ENCODE measurements at places on chromosomes 7 and 10.

DNA sequence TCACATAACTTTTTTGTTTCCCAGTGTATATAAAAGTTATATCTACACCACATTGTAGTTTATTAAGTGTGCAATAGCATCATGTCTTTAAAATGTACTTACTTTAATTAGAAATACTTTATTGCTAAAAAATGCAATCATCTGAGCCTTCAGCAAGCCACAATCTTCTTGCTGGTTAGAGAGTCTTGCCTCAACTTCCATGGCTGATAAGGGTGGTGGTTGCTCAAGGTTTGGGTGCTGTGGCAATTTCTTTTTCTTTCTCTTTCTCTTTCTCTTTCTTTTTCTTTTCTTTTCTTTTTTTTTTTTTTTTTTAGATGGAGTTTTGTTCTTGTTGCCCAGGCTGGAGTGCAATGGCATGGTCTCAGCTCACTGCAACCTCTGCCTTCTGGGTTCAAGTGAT lies 360.0 kb downstream of the MAGI2 start:
- no peak for DNase-seq

DNA sequence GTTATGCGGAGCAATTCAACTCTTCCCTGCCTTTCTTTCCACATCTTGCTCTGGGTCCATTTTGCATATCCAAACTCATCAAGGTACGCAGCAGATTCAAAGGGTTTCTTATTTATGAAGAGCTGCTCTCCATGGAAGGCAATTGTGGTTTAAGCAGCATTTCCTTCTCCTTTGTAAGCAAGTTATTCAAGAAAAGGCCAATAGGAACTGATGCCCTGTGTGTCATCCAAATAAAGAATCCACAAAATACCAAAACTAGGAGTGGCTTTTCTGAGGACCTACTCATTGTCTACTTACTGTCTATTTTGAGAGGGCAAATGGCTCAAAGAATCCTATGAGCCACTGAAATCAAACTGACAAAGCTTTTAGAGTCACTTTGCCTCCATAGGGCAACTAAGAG lies 253.1 kb downstream of the PTEN start:
- DNase-seq = peak; percentile 56

DNA sequence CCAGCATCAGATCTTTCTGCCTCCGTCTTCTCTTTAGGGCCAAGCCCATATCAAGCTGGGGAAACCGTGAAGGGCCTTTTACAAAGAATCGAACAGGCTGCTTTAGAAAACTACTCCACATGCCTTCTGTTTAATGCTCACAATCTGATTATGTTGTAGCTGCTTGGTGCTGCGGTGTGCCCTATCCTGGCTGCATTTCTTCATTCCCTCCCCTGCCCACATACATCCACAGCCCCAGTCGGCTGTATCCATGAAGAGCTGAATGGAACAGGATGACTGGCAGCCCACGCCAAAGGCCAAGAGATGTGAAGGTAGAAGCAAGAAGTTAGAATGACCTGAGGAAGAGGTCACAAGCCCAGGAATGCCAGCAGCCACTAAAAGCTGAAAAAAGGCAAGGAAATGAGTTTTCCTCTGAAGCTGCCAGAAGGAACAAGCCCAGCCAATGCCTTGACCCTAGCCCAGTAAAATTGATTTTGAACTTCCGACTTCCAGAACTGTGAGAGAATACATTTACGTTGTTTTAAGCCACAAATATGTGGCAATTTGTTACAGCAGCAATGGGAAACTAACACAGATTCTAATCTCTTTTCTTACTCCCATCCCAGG lies 22.2 kb downstream of the TAS2R41 start:
- no peak for DNase-seq

- no peak for DNase-seq
Observed at GRCh38 chr10:76206797-76207352, 775.5 kb downstream of the LRMDA start.

DNA sequence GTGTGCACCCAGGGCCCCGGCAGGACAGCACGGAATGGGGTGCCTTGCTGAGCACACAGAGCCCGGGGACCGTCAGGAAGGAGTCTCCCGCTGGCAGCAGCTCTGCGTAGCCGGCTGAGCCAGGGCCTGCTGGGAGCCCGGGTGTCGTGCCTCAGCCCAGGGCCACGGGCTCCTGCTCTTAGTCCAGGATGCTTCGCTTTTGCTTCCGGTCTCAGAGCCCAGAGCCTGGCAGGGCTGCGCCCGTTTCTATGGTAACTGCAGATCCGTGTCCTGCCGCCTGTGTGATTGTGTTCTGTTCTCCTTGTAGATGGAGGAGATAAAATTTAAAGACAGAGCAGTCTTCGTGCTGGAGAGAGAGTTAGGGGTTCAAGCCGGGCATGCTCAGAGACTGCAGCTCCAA lies 53.7 kb upstream of the DPYSL4 start:
- no peak for DNase-seq

GRCh38 chr10:5679606-5680005 lies 5.0 kb upstream of the TASOR2 start:
- DNase-seq = peak; percentile 41

DNA sequence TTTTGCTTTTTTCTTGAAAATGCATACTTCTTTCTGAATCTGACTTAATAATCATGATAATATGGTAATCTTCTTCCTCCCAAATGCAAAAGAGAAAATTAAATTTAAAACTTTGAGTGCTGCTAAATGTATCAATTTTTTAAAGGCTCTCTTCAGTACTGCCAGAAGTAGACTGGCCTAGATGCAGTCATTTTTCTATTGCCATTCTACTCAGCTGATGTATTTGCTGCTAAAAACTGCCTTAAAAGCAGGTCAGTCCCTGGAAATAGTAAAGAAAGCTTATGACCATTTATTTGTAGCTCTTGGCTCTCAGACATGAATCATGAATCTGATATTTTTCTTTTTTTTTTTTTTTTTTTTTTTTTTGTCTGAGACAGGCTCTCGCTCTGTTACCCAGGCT lies 28.5 kb downstream of the NAPEPLD start:
- no peak for DNase-seq

DNA sequence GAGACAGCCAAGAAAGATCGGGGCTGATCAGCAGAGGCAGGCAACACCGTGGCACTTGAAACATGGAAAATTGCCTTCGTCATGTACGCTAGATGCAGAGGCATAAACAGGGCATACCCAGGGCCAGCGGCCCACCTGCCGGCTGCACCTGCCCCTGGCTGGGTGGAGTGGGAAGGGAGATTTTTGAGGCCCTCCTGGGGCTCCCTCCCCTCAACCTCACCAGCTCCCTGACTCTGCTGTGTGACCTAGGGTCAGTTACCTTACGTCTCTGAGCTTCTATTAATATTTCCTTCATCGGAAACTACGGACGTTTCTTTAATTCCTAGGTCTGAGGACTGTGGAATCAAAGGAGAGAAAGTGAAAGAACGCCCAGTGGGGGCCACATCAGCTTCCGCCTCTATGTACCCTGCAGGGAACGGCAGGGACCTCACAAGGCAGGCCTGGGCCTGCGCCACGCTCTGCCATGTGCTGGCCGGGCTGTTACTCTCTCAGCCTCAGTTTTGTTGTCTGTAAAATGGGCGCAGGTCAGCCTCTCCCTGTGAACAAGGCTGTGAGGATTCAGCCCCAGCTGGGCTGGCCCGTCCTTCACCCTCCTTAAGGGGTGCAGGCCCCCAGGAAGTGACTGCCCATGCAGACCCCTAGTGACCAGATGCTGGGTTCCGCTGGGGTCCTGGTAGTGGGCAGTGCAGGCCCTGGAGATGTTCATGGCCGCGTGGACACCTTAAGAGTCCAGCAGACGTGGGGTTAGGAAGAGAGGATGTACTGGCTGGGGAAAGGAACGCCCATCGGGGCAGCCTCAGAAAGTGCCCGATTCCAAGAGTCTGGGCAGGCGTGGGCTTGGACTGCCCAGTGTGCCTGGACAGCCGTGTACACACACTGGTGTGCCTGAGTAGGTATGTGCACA lies 22.7 kb downstream of the ELFN1 start:
- no peak for DNase-seq

GRCh38 chr7:109895536-109895935 lies 1195.4 kb upstream of the LRRN3 start:
- no peak for DNase-seq

DNA sequence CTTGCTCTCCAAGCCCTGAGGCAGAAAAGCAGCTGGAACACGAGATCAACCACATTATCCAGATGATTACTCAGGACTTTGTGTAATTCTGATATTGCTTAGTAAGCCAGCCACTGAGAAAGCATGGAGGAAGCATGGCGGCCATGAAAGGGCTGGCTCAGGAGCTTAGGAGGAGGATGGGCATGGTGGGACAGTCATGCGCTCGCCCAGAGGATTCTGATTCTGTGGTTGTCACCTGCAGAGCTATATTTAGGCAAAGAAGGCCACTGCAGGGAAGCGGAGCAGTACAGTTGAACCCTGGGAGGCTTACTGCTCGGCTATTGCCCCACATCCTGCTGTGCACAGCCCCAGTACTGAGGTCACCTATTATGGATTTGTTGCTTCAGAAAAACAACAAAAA lies 128.8 kb upstream of the DNAJB12 start:
- no peak for DNase-seq

DNA sequence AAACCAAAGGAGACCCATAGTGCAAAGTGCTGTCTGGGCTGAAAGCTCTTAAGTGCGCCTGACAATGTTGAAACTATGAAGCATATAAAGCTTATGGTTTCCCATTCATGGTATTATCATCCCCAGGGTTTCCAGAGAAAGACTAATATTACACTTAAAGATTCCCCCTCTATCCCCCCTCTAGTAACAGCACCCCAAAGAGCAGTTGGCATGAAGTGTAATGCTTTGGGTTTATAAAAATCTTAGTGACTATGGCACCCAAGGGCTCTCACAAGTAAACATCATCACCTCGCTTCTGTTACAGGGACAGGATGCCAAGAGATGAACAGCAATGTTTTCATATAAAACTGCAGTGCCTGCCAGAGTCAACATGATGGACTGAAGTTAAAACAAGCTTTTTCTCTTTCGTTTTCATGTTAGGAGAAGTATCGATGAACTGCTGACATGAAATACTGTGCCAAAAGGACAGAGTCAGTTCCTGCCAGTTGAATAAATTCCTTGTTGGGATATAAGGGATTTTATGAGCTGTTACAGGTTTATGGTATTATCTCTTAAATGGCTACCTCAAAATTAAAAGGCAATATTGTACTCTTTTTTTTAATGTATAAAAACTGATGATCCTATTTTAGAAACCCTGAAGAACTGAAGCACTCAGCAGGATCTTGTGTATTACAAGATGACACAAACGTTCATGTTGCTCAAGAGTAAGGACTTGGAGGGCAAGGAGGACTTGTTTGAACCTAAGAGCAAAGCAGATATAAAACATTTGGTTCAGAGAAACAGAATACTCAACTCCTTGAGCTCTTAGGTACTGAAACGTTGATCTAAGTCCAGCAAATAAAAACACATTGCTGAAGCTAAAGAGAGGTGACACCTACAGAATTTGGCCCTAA lies 203.7 kb upstream of the IMMP2L start:
- DNase-seq = no peak

DNA sequence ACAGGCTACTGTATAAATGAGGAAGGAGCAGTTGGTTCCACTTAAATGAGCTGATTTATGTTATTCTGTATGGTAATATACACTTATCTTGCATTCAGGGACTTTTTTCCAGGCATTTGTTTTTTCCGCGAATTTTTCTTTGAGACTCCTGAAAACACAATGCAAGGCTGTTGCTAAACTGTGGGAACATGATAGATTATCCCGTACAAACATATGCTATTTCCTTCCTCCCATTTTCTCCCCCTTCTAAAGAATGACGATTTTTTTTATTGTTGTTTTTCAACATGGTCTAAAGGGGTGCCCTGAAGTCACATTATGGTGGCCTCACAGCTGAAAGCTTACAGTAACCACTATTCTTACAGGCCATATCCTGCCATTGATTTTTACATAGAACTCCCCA lies 523.9 kb upstream of the NRP1 start:
- DNase-seq = no peak

- DNase-seq = no peak
Observed at GRCh38 chr10:96949039-96949683, 117.1 kb downstream of the LCOR start.

- DNase-seq = no peak
Observed at GRCh38 chr7:150949564-150949963, 28.6 kb downstream of the KCNH2 start.

GRCh38 chr7:2566890-2567678 lies 8.3 kb downstream of the IQCE start:
- DNase-seq = no peak

DNA sequence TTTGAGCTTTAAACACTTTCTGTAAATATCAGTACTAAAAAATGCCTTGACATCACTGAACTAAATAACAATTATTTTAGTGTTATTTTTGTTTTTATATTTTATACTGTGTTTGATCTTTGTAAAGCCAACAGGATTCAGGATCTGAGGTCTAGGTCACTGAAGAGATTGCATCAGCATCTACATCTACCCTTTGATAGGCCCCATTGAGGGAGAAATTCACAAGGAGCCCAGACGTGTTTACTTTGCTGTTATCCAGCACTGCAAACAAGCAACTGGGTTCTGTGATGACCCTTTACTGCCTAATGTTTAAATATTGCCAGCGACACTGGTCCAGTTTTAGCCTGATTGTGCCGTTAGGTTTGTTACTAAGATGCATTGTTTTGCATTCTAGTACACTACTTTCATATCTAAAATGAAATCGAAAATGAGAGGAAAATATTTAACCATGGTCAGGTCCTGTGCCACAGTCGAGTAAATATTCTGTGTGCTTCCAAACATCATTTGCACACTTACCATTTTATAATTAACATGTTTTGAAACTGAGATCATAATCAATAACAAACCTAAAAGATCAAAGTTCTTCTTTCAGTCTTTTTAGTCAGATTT lies 48.7 kb downstream of the SP8 start:
- DNase-seq = no peak

GRCh38 chr10:11539191-11539868 lies 72.1 kb downstream of the USP6NL start:
- peak; percentile 30 for DNase-seq

- DNase-seq = peak; percentile 65
Observed at GRCh38 chr7:39749177-39749576, 125.8 kb downstream of the RALA start.

- DNase-seq = peak; percentile 76
Observed at GRCh38 chr7:98394377-98394836, 6.5 kb downstream of the BAIAP2L1 start.

DNA sequence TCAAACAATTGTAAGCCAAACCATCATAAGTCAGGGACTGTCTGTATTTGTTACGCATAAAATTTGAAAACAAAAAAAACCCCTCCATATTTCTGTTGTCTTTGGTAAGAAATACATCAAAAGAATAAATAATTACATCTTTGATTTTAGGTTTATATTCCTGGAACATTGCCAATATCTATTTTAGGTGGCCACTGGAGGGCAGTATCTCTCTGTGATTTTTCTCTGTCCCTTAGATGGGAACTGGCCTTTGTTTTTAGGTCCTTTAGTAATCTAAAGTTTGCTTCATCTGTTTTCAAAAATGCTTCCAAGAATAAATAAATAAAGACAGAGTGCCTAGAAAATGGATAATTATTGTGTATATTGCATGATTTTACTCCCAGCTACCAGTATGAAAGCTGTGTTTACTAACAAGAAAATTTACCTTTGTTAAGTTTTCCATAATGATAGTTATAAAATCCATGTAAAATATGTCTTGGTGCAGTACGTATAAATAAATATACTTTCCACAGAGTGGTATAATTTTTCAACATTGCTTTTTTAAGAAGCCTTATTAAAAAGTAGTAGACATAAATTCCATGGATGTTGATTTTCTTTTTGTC lies 64.2 kb downstream of the PHYHIPL start:
- DNase-seq = peak; percentile 27

GRCh38 chr10:16727666-16728065 lies 89.6 kb downstream of the RSU1 start:
- DNase-seq = no peak

GRCh38 chr7:72317341-72317740 lies 94.8 kb downstream of the CALN1 start:
- no peak for DNase-seq

Data from AG20443 (cell line).